ENCODE measurements at places on chromosomes 12 and 14. TPM values are rescaled to one million over a fixed set of nuclear protein-coding genes. Genes with fewer than 3 reads are reported as not detected.

- DNase-seq: no peak
Measured at GRCh38 chr12:53733807-53734200, 6.6 kb upstream of the CALCOCO1 start.

DNA sequence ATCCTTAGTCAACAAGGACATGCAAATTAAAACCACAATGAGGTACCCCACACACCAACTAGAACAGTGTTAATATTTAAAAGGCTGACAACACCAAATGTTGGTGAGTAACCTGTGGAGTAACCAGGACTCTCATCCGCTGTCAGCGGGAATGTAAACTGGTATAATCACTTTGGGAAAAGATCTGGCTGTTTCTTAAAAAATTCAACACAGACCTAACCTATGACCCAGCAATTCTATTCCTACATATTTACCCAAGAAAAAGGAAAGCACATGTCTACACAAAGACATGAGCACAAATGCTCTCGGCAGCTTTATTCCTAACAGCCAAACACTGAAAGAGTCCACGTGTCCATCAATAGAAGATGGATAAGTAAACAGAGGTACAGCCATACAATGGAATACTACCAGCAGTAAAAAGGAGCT, 26.6 kb downstream of the NRDE2 start:
- no peak for DNase-seq

GRCh38 chr12:3770891-3771290, 18.0 kb upstream of the CRACR2A start:
- peak; percentile 59 for DNase-seq

DNA sequence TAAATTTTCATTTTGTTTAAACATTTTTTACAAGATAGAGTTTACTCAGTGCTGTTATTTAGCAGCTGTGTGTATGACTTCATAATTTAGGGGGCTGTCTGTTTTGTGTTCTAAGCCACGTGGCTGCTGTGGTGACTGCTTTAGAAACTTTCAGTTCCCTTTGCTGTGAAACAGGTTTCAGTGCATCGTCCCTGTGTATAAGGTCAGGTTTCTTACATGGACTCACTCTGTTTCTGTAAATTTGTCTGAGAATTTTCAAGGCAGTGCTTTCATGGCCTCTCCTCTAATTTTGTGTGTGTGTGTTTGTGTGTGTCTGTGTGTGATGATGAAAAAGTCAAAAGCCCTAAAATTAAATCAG, 32.4 kb downstream of the BICD1 start:
- peak; percentile 49 for DNase-seq

Gene KRT72
- total RNA-seq: not detected

- no peak for DNase-seq
Measured at GRCh38 chr14:26527095-26527494, 70.7 kb downstream of the NOVA1 start.
